A549 (cell line): ENCODE measurements at places on chromosomes 6 and 20.

GRCh38 chr6:35498422-35499067 lies 1.7 kb upstream of the TEAD3 start:
- DNase-seq = no peak

DNA sequence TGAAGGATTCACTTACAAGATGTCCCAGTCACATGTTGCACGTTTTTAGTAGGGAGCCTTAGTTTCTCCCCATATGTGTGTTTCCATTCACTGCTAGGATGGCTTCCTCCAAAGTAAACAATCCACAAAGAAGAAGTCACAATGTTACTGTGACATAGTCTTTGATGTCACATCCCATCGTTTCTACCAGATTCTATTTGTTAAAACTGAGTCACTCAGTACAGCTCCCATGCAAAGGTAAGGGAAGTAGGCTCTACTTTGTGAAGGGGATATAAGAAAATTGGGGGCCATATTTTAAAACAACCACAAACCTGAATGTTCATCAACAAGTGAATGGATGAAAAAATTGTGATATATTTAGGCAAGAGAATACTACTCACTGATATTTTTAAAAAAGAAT lies at the start of the genes OR11A1 and OR2H1:
Gene OR11A1, minus strand, starts transcription at position 101 of the 400 bp plus-strand sequence. CDS start 29,430 bp downstream, outside the sequence.
Gene OR2H1, plus strand, starts transcription at position 185 of the 400 bp plus-strand sequence. CDS start 4,615 bp downstream, outside the sequence.
- no peak for DNase-seq

GRCh38 chr20:31472395-31473330 lies 2.3 kb downstream of the DEFB124 start:
- DNase-seq = no peak

- DNase-seq = no peak
Observed at GRCh38 chr6:80543598-80544222, 437.2 kb downstream of the BCKDHB start.

DNA sequence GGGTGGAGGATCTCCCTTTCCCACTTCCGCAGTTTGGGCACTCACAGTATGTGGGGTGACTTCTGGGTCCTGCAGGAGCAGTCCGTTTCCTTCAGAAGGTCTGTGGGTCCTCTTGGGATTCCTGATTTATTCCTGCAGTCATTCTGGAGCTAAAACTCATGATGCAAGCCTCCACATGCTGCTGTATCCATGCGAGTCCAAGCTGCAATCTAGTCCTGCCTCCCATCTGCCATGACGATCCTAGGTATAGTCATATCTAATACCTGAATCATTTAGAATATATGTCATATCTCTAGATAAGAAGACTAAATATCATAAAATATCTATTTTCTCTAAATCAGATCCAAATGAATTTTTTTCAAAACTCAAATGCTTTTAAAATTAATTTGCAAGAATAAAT lies 103.4 kb upstream of the AHI1 start:
- DNase-seq = no peak

- DNase-seq = no peak
Observed at GRCh38 chr20:57826666-57827287, 117.0 kb upstream of the PMEPA1 start.

DNA sequence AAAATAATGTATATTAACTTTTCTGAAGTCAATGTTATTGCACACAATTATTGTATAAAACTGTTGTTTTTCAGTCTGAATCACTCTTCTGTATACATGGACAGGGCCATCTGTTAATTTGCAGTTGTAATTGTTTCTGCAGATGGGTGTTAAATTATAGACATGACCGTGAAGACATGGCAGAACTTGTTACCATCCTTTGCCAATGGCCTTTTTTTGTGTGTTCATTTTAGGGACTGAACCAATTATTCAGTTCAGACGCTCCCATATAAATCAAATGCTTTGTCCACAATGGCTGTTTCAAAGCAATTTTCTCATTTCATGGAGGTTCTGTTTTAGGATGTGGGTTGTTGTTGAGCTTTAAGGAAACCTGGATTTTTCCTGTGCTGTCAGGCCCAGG lies 533.7 kb downstream of the DOK5 start:
- no peak for DNase-seq

GRCh38 chr20:60255866-60256265 lies 297.6 kb downstream of the CDH26 start:
- no peak for DNase-seq

DNA sequence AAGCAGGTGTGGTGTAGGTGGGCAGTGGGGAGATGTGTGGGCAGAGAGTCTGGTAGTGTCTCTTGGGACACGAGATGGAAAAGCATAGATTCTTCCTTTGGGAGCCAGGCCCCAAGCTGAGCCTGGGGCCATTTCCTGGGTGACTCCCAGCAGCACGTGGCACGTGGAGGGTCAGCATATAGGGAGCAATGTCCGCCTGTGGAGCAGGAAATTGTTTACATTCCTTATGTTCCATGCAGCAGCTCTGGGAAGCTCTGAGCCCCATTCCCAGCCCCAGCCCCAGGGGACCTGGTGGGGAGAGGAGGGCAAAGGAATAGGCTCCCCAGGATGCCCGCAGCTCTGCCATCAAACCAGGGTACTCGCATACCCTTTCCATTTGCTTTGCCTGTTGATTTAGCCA lies 57.6 kb downstream of the DAAM2 start:
- no peak for DNase-seq
